ENCODE measurements at places on chromosomes 1 and 21. TPM values are rescaled to one million over a fixed set of nuclear protein-coding genes. Genes with fewer than 3 reads are reported as not detected.

The PTPN7 gene
- total RNA-seq = not detected

The MSH4 gene
- 0.46 TPM for total RNA-seq

The OR14A2 gene
- total RNA-seq = not detected

The HCRTR1 gene
- not detected for total RNA-seq

The NPHS2 gene
- total RNA-seq = not detected

All from smooth muscle cell of bladder (primary cell).